ENCODE measurements at places on chromosomes 3 and 15.

GRCh38 chr3:45606991-45607712, 12.6 kb downstream of the LIMD1 start:
- peak overlapping the region; percentile 20 for H3K27ac ChIP-seq
- peaks cover 14% of the 10 kb centered on the region for H3K4me1 ChIP-seq
- DNase-seq = no peak
- no peak overlapping the region for H3K4me3 ChIP-seq

DNA sequence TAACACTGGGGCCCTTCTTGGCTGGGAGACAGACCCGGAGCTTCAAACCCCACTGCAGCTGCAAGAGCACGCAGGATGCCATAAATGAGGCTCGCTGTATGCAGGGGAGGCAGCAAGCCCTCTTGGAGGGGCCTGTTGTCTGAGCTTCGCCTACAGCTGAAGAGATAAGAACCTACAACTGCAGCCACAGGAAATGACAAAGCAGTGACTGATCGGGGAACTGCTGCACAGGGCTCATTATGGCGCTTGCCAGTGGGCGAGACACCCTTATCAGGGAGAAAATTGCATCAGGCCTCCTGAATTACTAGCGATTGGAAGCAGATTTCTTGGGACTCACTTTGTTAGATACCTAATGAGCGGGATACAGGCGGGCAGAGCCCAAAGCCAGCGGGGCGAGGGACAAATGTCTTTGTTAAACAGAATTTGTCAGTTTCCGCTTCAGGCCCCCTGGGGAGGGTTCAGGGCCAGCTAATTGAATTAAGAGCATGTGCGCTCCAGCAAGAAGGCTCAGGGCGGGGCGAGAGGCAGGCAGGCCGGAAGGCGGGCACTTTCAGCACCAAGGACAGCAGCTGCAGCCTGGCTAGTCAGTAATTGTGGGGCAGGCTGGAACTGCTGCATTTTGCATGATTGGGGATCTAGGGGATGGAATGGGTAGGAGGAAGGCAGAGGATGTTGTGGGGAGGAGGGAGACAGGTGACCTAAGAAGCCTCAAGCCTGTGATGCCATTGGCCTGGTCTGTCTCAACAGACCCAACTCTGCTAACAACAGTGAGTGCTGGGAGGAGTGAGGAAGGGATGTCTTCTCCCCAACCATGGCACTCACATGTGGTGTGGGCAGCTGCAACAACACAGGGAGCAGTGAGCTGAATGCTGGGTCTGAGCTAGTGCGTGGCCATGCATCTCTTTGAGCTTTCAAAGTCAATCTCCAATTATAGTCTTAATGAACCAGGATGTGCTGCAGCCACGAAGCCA, 55.3 kb downstream of the CCDC33 start:
- H3K27me3 ChIP-seq = peaks cover 5% of the 10 kb centered on the region
- no peaks in the 10 kb centered on the region for H3K36me3 ChIP-seq
- H3K4me3 ChIP-seq = no peak overlapping the region
- DNase-seq = peak; percentile 89
- no peaks in the 10 kb centered on the region for H3K4me1 ChIP-seq

DNA sequence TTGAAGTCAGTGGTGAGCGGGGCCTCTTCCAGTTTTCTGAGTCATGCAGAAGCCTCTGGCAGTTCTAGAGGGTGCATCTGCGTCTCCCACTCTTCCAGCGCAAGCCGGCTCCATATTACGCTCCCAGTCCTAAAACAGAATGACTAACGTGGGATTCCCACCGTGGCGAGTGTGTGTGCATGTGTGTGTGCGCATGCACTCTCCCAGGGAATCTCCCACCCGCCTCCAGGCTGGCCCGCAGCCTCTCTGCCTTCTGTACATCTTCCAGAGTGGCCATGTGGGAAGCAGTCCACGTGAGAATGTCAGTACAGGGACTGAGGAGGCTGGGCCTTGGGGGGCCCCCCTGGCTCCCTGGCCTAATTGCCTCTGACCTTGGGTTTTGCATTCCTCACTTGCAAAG, 87.7 kb downstream of the LSM3 start:
- no peaks in the 10 kb centered on the region for H3K27me3 ChIP-seq
- H3K4me1 ChIP-seq = no peaks in the 10 kb centered on the region
- no peak overlapping the region for H3K27ac ChIP-seq
- H3K36me3 ChIP-seq = no peaks in the 10 kb centered on the region

- no peak overlapping the region for H3K27ac ChIP-seq
- no peak for DNase-seq
- H3K4me3 ChIP-seq = no peak overlapping the region
- peaks cover 15% of the 10 kb centered on the region for H3K4me1 ChIP-seq
- no peaks in the 10 kb centered on the region for H3K36me3 ChIP-seq
Measured at GRCh38 chr15:84907731-84908130, 23.3 kb downstream of the SLC28A1 start.

- H3K4me1 ChIP-seq = peaks cover 12% of the 10 kb centered on the region
- no peak overlapping the region for H3K27ac ChIP-seq
- no peak for DNase-seq
- no peaks in the 10 kb centered on the region for H3K36me3 ChIP-seq
Measured at GRCh38 chr3:13515786-13516759, 32.9 kb upstream of the FBLN2 start.

- H3K36me3 ChIP-seq = peaks cover 32% of the 10 kb centered on the region
- H3K27me3 ChIP-seq = no peaks in the 10 kb centered on the region
- peak; percentile 99 for DNase-seq
Measured at GRCh38 chr15:89575146-89575655, at the start of gene TICRR. Gene TICRR, plus strand, starts transcription at chr15:89575469. Its CDS starts 118 bp downstream, at chr15:89575587.

GRCh38 chr3:70853161-70853944, 540.9 kb upstream of the MDFIC2 start:
- no peak for DNase-seq
- no peak overlapping the region for H3K27ac ChIP-seq
- H3K4me3 ChIP-seq = no peak overlapping the region
- H3K27me3 ChIP-seq = no peaks in the 10 kb centered on the region
- peaks cover 41% of the 10 kb centered on the region for H3K4me1 ChIP-seq
- no peaks in the 10 kb centered on the region for H3K36me3 ChIP-seq

DNA sequence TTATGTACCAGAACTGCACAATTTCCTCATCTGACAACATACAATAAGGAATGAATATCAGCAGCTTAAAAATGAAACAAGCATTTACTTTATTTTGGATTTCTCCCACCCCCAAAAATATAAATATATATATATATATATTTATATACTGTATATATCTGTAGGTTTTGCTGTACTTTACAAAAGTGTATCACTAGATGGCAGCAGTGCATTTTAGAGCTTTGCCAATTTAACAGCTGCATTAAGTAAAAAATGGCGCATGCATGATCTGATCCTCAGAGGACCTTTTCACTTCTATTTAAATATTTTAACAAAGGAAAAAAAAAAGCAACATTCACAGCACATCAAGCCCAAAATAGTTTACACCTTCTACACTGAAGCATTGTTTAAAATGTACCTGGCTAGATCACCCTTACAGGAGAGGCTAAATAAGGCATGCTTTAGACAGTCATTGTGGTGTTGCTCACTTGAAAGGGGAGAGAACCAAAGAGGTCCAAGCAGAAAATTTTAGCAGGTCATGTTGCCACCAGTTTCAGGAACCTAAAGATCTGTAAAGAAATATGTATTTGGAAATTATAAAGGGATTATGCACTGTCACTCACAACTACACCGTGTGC, 72.6 kb downstream of the NPTN start:
- no peak overlapping the region for H3K27ac ChIP-seq
- no peaks in the 10 kb centered on the region for H3K27me3 ChIP-seq
- peaks cover 3% of the 10 kb centered on the region for H3K4me1 ChIP-seq
- no peak overlapping the region for H3K4me3 ChIP-seq
- peaks cover 76% of the 10 kb centered on the region for H3K36me3 ChIP-seq

DNA sequence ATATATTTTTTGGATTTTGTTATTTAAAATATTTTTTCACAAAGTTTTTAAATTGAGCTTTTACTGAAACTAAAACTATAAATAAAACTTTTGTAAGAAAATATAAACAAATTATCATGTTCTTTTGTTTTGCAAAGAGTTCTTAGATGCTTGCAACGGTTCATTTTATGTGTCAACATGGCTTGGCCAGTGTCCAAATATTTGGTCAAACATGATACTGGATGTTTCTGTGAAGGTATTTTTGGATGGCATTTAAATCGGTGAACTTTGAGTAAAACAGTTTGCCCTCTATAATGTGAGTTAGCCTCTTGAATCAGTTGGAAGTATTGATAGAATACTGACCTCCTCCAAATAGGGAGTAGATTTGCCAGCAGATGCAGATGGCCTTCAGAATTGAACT, 612.6 kb upstream of the NECTIN3 start:
- no peak for DNase-seq
- no peaks in the 10 kb centered on the region for H3K36me3 ChIP-seq
- H3K27me3 ChIP-seq = no peaks in the 10 kb centered on the region
- no peak overlapping the region for H3K4me3 ChIP-seq

Measured in RWPE2 (cell line).